ENCODE measurements at places on chromosomes 12 and 14.

GRCh38 chr12:47124451-47124850, 44.7 kb upstream of the AMIGO2 start:
- no peak for DNase-seq

GRCh38 chr12:56011509-56012090, 9.2 kb upstream of the IKZF4 start:
- no peak for DNase-seq

DNA sequence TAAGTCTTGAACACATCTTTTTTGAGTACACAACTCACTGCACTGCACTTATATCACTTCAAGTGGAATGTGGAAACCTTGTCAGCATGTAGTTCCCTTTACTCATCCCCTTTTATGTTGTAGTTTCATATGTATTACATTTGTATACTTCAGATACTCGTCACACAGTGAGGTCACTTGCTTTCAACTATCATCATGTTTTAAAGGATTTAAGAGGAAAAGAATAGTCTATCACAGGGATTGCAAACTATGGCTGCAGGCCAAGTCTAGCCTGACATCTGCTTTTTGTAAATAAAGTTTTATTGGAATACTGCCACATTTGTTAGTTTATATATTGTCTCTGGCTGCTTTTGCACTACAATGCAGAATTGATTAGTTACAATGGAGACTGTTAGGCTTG, 24.3 kb downstream of the CNOT2 start:
- DNase-seq, result peak; percentile 44

DNA sequence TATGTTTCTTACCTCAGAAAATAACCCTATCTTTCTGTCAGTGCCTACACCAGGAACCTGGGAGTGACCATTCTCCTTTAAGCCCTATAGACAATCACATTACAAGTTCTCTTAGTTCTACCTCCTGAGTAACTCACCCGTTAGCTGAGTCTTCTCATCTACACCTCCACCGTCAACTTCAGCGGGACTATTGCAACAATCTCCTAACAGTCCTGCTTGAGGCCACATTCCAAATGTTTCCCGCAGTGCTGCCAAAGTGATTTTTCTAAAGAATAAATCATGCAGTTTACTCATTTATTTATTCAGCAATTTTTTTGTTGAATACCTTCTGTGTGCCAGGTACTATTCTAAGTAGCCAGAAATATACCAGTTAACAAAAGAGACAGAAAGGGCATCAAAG, 285.0 kb upstream of the GRIP1 start:
- DNase-seq, result no peak

GRCh38 chr14:90732718-90733117, 83.5 kb downstream of the TTC7B start:
- no peak for DNase-seq

DNA sequence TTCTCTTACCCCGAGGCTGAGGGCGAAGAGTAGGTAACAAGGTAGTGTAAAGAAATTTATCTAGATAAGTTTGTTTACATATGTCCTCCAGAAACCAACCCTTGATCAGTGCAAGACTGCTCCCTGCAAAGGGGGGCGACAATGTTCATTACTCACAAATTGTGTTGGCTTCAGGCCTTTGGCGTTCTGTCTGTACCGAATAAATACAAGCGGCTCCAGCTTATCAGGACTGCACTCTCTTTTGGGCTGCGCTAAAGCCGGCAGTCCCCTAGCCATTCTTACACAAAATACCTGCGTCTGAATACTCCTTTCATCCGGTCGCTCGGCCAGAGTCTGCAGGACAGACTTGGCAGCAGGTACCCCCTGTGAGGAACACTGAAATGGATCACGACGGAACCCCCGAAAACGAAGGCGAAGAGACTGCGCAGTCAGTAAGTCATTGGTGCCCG, 116.4 kb downstream of the PPHLN1 start:
- DNase-seq, result no peak

GRCh38 chr12:93518725-93519124, 51.4 kb downstream of the MRPL42 start:
- no peak for DNase-seq

DNA sequence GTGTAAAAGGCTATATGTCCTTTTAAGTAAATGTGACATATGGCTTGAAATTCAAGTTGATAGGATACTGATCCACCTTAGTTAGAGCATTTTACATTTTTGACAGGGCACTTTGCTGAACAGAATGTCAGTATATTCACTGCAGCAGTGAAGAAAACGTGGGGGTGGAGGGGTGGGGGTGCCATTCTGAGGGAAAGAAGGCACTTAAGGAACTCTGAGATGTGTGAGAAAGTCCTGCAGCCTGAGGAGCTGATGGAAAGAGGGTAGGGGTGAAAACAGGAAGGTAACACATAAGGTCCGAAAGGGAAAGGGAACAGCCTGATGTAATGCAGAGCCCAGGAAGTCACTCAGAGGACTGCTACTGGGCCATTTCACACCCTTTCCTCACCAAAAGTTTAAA, 265.5 kb upstream of the GRIP1 start:
- DNase-seq, result no peak

Data from dermis microvascular lymphatic vessel endothelial cell (primary cell).